ENCODE measurements at places on chromosomes 3 and 15.
A peak's percentile ranks its signal among the peaks of the same experiment; 100 is the strongest.

DNA sequence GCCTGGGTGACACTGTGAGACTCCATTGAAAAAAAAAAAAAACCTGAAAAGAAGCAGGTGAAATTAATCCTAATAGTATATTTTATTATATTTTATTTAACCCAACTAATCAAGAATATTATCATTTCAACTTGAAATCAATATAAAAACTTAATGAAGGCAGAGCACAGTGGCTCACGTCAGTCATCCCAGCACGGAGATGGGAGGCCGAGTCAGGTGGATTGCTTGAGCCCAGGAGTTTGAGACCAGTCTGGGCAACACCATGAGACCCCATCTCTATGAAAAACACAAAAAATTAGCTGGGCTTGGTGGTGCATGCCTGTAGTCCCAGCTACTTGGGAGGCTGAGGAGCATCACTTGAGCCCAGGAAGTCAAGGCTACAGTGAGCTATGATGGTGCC is 33.3 kb upstream of the SLC41A3 start:
- no peak for DNase-seq

DNA sequence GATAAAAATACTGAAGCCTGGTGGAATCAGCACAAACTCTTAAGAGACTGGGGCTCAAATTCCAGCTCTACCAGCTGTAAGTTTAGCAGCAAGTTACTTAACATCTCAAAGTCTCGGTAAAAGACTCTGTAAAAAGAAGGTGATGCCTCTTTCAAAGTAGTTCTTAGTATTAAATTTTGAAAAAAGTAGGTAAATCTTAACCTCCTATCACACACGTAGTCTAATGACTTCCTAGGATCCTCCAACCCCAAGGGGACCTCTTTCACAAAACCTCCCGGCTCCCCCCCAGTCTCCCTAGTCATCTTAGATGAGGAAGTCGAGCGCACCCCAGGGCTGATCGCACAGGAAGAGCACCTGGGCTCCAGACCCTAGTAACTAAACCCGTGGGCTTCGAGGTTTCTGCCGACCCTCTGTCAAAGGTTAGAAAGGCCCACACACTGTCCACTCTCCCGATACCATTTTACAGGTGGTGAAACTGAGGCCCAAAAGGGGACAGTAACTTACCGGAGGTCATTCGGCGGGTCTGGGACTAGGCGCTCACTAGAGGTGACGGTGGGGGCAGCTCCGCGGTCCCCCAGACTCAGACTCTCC is 427 bp downstream of the MBD4 start:
- no peak for DNase-seq

- DNase-seq: no peak
Measured at GRCh38 chr3:58047826-58048225, 39.6 kb downstream of the FLNB start.

- DNase-seq: no peak
Measured at GRCh38 chr3:113063126-113063894, 72.5 kb downstream of the GTPBP8 start.

GRCh38 chr3:107421170-107421792 is 44.0 kb downstream of the CCDC54 start:
- DNase-seq: no peak

- no peak for DNase-seq
Measured at GRCh38 chr3:143613226-143613625, 235.0 kb downstream of the SLC9A9 start.

- DNase-seq: no peak
Measured at GRCh38 chr3:71582612-71583565, 639 bp downstream of the FOXP1 start.

DNA sequence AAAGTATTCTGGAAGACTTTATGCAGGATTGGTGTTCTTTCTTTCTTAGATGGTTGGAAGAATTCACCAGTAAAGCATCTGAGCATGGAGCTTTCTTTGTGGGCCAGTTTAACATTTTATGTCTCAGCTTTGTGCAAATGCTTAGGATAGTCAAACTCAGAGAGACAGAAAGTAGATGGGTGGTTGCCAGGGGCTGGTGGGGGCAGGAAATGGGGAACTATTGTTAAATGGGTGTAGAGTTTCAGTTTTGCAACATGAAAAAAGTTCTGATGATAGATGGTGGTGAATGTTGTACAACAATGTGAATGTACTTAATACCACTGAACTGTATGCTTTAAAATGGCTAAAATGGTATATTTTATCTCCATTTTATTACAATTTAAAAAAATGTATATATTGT is 24.8 kb downstream of the SPCS1 start:
- no peak for DNase-seq

DNA sequence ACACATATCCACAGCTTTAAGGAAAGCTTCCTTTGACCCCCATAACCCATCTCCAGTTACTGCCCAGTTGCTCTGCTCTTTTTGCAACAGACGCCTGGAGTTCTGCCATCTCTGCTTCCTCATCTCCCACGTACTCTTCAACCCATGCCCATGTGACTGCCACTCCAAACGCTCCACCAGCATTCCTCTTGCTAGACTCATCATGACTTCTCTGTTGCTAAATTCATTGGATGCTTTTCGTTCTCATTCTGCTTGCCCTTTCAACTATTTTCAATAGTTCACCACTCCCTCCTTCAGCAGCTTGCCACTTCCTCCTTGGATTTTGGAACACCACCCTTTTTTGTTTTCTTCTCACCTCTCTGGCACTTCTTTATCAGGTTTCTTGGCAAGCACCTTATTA is 2.7 kb upstream of the KNSTRN start:
- DNase-seq: no peak

DNA sequence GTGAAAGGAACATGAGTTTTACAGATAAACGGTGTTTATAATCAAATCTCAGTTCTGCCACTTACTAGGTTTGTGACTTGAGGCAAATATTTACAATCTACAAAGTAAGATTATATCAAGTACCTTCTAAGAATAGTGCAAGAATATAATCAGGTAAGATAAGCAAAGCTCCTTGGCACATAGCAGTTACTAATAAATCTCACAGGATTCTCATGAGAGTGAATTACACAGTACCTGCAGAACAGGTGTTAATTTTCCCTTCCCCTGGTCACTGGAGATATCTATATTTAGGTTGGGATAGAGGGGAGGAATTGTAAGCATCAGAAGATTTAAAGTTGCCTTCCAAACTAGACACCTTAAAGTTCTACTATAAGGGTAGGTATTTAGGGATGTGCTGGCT is 53.0 kb downstream of the UBR1 start:
- no peak for DNase-seq

DNA sequence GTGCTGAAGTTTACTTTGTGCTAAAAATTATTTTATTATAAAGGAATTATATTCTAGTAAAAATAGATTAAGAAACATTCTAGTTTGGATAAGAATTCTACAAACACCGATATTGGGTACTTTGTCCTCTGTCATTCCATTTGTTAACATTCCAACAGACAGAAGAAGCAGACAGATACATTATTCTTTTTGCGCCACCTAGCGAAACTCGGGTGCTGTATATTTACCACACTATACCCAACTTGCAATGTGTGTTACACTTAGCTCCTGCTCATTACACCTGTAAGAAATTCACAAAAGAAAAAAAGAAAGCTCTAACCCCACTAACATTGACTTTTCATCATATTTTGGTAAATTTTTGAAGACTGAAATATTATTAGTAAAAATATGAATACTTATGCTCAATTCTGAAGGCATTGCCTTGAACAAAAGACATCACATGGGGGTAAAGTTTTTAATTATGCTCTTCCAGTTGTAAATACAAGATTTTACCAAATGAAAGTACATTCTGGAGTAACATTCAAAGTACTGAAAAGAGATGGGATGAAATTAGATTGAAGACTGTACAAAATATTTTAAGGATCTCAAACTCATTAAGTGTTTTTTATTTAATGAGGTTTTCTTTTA is 136.5 kb upstream of the MLF1 start:
- DNase-seq: peak; percentile 29

DNA sequence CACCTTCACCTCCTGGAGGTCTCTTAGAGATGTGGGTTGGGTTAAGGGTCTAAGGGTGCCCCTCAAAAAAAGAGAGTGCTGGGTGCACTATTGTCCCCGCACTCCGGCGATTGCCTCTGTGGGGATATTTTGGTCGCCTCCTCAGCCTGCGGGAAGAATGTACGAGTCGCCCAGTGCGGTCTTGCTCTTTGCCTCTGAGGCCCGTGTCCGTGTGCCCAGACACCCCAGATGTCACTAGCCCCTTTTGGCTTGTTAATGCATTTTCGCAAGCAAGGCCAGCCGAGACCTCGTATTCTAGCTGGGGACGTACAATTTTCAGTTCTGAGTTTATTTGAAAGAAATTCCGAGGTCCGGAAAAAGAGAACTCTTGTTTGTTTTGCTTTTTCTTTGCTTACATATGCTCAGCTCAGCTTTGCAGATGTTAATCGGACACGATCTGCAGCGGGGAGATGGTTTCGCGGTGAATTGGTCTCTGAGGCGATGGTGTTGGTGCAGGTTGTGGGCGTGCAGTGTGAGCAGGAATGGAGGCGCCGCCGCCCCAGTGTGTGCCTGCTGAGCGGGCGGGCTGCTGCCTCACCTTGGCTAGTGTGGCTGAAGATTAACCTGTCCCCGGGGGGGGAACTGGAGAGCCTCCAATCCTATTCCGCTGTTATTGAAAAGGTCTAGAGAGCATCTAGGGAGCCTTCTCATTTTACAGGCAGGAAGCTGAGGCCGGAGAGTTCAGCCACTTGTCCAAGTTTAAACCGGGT is 1.4 kb downstream of the ST6GAL1 start:
- no peak for DNase-seq

- no peak for DNase-seq
Measured at GRCh38 chr15:36598529-36599177, 19.2 kb downstream of the CDIN1 start.

- DNase-seq: no peak
Measured at GRCh38 chr3:65037861-65038260, 350.1 kb upstream of the ADAMTS9 start.

GRCh38 chr15:67093504-67093862 is 28.1 kb downstream of the SMAD3 start:
- DNase-seq: no peak

- no peak for DNase-seq
Measured at GRCh38 chr3:149600634-149601033, 57.2 kb downstream of the WWTR1 start.

- DNase-seq: no peak
Measured at GRCh38 chr3:39291903-39292329, 12.1 kb upstream of the CX3CR1 start.

DNA sequence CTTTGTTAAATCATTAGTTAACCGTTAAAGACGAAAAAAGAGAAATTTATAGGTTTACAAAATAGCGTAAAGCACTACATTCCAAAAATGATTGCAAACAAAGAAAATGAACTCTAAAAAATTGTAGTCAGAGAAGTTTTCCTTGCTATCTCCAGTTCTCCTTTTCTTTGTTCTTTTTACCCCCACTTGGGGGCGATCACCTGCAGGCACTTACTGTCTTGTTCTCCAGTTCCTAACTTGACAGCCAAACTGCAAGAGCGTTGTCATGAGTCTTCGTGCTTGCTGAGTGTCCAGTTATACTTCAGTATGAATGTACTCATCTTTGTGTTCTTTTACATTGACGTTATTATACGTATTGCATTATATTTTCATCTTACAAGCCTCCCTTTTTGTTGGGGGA is 54.5 kb downstream of the CHD2 start:
- no peak for DNase-seq

GRCh38 chr3:9398700-9399336 is 1.4 kb downstream of the SETD5 start:
- DNase-seq: no peak

DNA sequence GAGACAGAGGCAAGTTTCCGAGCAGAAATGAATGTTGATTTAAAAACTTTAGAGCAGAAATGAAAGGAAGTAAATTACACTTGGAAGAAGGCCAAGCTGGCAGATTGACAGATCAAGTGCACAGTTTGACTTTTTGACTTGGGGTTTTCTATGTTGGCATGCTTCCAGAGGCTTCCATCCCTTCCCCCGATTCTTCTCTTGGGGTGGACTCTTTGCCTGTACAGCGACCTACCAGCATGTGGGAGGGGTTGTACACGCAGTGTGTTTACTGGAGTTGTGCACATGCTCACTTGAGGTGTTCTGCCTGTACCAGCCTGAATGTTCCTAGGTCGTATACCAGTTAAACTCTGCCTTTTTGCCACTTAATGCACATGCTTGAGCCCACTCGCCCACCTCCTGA is 701.5 kb upstream of the GBE1 start:
- DNase-seq: no peak

DNA sequence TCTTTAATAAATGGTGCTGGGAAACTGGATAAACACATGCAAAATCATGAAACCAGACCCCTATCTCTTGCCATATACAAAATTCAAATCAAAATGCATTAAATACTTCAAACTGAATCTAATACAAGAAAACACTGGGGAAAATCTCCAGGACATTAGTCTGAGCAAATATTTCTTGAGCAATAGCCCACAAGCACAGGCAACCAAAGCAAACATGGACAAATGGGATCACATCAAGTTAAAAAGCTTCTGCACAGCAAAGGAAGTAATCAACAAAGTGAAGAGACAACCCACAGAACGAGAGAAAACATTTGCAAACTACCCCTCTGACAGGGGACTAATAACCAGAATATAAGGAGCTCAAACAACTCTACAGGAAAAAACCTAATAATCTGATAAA is 6.3 kb downstream of the ANKRD28 start:
- DNase-seq: no peak

- no peak for DNase-seq
Measured at GRCh38 chr3:138458774-138459499, 24.5 kb downstream of the ESYT3 start.

GRCh38 chr3:13432093-13432492 is 12.0 kb upstream of the NUP210 start:
- no peak for DNase-seq

DNA sequence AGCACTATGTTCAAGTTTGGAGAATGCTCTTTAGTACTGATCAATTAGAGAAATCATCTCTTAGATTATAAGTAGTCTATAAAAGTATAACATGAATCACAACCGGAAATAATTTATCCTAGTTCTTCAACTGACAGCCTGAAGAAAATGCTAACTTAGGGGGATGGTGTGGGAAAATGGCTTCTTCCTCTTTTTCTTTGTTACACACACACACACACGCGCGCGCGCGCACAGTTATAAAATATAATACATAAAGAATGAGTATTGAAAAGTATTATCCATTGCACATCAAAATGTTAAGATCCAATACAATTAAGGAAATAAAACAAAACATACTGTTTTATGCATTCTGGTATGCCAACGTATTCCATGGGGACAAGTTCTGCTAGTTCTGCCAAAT is 11.2 kb upstream of the GTF2A2 start:
- no peak for DNase-seq

GRCh38 chr3:191253089-191253799 is 54.2 kb downstream of the OSTN start:
- no peak for DNase-seq

DNA sequence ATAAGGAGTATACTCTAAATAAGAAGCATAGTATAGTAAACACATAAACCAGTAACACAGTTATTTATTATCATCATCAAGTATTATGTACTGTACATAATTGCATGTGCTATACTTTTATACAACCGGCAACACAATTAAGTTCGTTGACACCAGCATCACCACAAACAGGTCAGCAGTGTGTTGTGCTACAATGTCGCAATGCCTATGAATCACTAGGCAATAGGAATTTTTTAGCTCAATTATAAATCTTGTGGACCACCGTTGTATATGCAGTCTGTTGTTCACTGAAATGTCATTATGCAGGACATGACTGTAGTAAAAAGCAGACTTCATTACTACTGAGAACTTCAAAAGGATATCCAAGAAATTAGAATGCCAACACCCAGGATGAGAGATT is 177.0 kb downstream of the PDCD6IP start:
- DNase-seq: no peak

Data from DMS153 (cell line).